NCI-H1436 treated with DMSO at 0.1 percent for 48 hours (cell line): ENCODE measurements at places on chromosomes 7 and 10.

DNA sequence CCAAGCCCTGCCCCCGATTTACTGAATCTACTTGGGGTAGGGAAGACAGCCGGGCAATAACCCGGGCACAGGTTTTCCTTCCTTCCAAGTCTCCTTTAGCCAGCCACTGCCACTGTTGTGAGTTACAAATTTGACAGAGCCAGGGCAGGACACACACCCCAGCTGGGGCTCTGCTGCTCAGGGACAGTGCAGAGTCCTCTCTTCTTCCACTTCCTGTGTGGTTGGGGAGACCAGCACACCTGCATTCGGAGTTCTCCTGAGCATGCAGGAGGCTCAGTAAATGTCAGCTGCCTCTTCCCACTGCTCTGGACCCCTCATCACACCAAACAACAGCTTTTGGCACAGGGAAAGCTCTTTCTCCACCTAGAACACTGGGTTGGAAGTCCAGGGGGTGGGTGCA lies 21.3 kb downstream of the CHST15 start:
- no peak for DNase-seq

DNA sequence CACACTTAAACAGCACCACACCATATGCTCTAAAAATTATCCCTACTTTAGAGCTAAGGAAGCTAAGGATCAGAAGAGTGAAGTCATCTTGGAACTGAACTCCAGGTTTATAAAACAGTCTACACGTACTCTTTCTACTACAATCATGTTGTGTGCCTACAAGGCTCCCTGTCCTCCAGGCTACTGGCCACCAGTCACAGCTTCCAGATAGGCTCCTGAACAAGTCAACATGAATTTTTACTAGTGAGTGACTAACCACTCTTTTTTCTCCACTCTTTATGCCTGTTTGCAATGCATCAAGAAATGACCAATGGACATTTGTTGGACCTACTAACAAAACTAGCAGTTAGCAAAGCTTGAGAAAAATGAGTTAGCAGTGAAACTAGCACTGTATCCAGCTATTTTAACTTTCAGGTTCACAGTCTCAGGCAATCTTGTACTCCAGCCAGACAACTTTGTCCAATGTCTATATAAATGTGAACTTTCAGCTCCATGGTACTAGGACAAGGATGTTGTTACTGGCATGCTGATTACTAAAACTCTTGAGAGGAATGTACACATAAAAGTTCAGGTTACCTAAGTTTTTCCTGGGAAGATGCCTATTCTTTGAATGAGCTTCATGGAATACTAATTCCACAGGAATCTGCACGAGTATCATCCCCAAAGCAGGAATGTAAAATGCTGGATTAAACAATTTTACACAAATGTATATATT lies 180.0 kb downstream of the BTAF1 start:
- no peak for DNase-seq

DNA sequence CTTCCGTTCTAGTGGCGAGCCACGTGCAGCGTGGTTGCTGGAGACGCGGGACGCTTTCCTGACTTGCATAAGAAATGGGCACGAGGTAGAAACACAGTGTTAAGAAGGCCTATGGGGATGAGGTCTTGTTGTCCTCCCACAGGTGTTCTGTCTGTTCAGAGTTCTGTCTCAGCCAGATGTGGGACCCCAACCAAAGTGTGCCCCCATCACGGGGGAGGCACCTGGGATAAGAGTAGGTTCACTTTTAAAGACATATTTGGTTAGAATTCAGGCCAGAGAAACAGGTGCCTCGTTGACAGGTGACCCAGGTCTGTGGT lies 56.0 kb upstream of the PITRM1 start:
- no peak for DNase-seq

- no peak for DNase-seq
Observed at GRCh38 chr10:110597476-110597875, 30.0 kb downstream of the SMC3 start.

- DNase-seq: peak; percentile 16
Observed at GRCh38 chr10:113020838-113021237, 70.8 kb downstream of the TCF7L2 start.

- DNase-seq: no peak
Observed at GRCh38 chr7:120043250-120043649, 229.7 kb upstream of the KCND2 start.

DNA sequence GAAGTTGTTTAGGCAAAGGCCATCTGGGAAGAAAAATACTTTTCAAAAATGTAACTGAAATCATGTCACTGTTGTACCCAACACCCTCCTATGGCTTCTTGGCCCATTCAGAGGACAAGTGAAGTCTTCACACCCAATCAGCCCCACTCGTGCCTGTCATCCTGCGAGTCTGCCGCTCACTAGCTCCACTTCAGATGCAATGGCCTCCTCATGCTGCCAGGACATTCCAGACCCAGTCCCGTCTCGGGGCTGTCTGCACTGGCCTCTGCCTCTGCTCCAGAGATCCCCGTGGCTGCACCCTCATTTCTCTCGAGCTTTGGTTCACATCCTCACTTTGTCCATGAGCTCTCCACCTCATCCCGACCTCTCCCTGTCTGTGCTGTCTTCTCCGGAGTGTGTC lies 227.1 kb downstream of the KCNMA1 start:
- DNase-seq: no peak

DNA sequence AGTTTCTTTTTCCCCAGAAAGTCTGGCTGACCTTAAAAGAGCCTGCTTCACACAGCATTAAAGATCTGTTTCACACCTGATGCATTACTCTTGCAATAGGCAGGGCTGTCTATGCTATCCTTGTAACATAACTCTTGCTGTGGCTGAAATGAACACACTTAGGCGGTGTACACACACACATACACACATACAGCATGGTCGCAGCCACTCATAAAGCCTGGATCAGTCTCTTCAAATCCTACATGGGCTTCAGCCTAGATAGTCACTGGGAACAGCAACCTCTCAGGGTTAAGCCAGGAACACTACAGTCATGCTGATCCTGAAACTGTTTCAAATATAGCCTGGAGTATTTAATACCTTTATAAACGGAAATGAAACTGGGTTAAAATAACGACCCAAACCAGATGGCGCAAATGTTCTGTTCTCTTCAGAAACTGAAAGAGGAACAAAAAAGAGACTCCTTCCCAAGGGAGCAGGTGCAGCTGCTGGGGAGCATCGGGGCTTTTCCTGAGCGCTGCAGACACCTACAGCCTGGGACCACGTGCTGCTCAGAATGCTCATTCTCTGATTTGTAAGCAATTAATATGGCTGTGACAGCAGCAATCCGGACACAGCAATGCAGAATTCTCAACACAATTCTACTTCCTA lies 61.0 kb upstream of the SFMBT2 start:
- no peak for DNase-seq

DNA sequence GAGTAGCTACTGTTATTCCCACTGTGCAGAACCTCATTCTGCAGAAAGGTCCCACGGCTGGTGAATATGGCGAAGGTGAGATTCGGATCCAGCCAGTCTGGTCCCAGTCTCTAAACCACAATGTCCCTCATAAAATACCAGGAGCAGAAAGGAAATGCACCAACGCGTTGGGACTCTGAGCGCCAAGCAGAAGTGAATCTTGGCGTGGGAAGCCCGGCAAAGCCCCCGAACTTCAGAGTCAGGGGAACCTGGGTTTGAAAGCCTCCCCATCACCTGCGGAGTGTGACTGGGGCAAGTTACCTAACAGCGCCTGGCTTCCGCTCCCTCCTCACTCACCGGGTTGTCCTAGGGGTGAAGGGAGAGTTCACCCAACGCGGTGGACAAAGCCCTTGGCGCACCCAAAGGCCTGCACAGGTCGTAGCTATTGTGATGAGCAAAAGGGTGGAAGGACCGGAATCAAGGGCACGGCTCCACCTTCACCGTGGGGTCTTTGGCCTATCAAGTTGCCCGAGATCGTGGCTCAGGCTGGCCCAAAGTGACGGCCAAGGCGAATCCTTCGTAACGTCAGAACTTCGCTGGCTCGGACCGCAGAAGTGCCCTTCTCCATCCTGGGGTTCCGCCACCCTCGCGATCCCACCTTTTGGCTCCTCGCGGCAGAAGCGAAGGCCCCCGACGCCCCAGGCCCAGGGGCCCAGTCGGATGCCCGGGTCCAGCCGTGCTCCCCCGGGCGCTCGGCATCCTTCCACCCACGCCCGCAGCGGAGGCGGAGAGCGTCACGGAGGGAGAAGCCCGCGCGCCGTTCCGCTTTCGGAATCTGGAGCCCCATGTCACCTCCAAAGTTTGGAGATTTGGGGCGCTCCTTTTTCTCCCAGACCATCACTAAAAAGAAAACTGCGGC lies 811 bp downstream of the RGS10 start:
- no peak for DNase-seq

GRCh38 chr10:131667561-131667960 lies 233.2 kb upstream of the PPP2R2D start:
- no peak for DNase-seq

DNA sequence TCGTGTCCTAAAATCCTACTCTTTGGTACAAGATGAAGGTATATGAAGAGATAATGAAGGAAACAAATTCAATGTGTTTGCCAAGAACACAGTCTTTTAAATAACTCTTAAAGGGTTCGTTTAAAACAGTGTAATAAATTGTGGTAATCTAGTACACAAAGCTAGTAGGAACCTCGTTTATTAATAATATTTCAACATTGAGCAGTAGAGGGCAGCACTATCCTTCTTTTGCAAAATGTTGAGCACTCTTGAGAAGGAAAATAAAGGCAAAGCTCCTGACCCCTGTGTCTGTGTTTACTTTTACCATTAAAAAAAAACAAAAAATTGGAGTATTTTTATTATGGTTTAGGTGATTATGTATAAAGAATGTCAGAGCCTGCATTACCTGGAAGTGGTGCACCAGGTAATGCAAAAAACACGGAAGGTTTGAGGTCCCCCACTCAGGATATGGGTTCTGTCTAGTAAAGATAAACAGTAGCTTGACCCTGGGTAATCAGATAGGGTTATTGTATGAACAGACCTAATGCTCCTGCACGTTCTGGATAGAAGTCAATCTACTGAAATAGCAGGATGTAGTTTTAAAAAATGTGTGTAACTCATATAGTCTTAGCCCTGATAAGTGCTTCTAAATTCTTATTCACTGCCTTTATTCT lies 5.7 kb upstream of the GOT1 start:
- DNase-seq: no peak

DNA sequence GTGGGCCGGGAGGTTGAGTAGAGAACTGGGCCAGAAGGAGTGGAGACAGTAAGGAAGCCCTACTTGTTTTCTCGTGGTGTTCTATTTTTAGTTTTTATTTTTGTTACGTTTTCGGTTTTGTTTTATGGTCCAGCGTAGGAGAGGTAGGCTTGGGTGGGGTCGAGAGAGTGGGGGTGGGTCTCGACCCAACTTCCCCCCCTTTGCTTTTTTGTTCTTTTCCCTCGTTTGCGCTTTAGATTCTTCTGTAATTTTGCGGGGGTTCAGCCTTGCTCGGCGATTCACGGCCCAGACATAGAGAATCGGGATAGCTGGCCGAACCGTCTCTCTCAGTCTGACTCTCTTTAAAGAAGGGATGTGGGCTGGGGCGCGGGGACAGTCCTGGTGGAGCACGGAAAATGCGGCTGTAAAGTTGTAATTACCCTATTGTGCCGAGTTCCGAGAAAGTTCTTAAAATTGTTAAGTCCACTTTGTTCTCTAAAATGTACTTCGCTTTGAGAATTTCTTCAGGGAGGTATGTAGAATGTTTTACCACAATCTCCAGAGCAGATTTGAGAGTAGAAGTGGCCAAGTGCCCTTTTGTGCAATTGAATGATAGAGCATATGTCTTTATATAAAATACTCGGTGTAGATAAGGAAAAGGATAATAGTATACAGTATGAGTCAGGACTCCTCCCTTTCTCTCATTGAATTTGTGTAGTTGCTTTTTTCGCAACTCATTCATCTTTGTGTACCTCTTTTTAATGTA lies 816 bp downstream of the DMTF1 start:
- DNase-seq: no peak

DNA sequence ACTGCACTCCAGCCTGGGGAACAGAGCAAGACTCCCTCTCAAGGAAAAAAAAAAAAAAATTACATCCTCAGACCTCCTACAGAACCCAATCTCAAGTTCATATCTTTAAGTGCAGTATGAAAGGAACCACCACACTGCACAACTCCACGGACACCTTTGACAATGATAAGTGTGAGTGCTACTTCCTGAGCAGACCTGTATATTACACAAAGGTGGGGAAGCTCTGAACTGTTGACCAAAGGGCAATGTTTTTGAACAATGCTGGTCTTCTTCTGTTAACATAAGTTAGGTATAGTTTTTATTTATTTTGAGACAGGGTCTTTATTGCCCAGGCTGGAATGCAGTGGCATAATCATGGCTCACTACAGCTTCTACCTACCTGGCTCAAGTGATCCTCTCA lies 54.1 kb upstream of the RNF148 start:
- DNase-seq: no peak
